ENCODE measurements at places on chromosomes 5 and 9.

- DNase-seq, result no peak
These were observed 130.0 kb downstream of the MPDZ start for GRCh38 chr9:13149454-13149853.

DNA sequence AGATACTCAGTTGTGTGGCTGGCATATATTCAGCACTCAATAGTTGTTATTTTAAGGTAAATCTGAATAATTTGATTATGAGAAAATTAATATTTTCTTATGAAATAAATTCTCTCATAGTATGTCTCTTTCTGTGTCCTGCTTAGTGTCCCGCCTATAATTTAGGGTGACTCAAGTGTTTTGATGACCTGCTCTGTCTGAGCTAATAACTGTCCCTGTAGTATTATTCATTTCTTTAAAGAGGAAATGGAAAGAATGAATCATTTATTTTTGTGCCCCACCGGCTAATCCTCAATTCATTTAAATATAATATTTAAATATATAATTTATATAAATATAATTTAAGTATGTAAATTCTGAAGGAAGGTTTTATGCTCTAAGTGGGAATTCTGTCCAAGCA lies 4.1 kb downstream of the SLC1A1 start:
- DNase-seq, result no peak

DNA sequence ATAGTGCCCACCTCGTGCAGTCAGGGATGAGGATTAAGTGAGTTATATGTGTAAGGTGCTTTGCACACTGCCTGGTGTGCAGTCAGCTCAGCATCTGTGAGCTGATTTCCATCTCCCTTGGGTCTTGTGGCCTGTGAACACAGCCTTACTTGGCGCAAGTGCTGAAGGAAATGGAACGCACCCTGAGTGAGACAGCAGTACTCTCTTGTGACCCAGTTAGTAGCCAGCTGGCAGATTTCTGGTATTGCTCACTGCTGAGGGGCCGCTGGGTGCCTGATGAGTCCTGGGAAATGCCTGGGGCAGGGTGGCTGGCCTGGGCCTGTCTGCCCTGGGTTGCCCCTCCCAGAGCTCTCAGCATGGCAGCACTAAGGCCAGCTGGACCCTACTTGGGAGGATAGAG lies 90.9 kb upstream of the BOD1 start:
- DNase-seq, result peak; percentile 32

DNA sequence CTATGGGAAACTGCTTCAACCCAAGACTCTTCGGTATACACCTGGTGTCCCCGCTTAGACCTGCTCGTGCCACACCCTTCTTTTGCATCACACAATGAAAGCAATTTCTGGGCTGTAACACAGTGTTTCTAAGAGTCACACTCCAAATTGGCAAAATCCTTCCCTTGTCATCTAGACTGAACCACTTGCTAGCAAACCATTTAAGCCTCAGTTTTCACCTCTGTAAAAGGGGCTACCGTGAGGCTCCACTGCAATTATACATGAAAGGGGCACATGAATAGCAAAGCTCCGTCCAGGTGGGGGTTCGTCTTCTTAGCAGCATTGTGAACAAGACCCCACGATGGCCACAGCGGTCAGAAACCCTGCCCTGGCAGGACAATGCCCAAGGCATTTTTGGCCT lies 166.8 kb downstream of the PAX5 start:
- no peak for DNase-seq

- DNase-seq, result no peak
These were observed 86.3 kb downstream of the SLC44A1 start for GRCh38 chr9:105330755-105331154.

DNA sequence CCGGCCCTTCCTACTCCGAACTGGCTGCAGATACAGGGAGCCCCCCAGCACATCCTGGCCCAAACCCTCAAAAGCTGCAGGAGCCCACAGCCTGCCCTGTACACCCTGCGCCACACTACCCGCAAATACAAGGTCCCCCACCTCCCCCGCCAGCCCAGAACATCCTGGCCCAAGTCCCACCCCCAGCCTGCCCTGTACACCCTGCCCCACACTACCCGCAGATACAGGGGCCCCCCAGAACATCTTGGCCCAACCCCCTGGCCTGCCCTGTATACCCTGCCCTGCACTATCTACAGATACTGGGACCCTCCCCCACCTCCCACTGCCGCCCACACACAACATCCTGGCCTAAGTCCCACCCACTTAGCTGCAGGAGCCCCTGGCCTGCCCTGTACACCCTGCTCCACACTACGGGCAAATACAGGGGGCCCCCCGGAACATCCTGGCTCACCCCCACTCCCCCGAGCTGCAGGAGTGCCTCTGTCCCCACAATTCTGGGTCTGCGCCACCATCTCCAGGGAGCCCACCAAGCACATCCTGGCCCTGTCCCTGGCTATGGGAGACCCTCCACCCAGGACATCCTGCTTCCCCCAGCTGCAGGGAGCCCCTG lies 8.3 kb downstream of the LPCAT1 start:
- DNase-seq, result no peak
